ENCODE measurements at places on chromosomes 2 and 18. TPM values are rescaled to one million over a fixed set of nuclear protein-coding genes. Genes with fewer than 3 reads are reported as not detected.

The NAT8 gene
- total RNA-seq = not detected

GRCh38 chr2:179850188-179850587 is 11.2 kb downstream of the ZNF385B start:
- DNase-seq = no peak

The TRIM54 gene
- total RNA-seq = 0.51 TPM

The GALNT13 gene
- total RNA-seq = 0.25 TPM

DNA sequence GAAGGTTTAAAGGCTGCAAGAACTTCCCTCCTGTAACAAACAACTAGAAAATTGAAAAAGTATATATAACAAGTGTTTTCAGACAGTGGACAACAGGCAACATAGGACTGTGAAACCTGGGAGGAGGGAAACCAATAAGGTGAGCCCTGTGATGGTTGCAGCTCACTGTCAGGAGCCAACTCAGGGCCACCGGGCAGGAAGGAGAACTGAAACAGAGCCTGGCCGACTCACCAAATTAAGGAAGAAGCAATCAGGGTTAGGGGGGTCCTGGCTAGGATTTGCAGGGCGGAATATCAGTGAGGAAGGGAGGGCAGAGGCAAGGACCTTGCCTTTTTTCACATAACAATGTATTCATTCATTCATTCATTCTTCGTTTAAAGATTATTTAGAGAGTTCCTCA is 21.8 kb upstream of the CNRIP1 start:
- DNase-seq = no peak

The ASB18 gene
- total RNA-seq = not detected

The KCNF1 gene
- 3.6 TPM for total RNA-seq

The DAPL1 gene
- total RNA-seq = not detected

The LONRF2 gene
- total RNA-seq = not detected
